ENCODE measurements at places on chromosomes 1 and 21. TPM values are rescaled to one million over a fixed set of nuclear protein-coding genes. Genes with fewer than 3 reads are reported as not detected.

DNA sequence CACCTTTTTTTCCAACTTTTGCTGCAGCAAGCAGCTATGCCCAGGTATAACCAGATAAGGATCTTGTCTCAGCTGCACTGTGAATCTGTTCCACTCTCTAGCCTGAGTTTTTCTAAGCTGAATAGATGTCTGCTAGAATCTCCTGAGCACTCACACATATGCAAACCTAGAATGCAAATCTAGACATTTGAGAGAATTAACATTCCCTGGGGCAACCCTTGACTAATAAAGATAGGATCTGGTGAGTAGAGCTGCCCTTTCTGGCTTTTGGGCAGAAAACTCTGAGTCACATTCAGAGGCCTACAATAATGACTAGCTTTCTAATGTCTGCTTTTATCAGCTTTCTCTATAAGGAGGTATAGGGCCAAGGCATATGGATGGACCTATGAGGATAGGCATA lies 61.4 kb upstream of the BARHL2 start:
- DNase-seq, result no peak
- H3K4me3 ChIP-seq, result no peak overlapping the region
- no peaks in the 10 kb centered on the region for H3K27me3 ChIP-seq
- no peaks in the 10 kb centered on the region for H3K36me3 ChIP-seq

The BARHL2 gene
- not detected for total RNA-seq

The SLC5A9 gene
- total RNA-seq, result not detected

GRCh38 chr21:17775431-17776126 lies 43.6 kb downstream of the C21orf91 start:
- H3K4me3 ChIP-seq, result no peak overlapping the region
- H3K4me1 ChIP-seq, result peaks cover 44% of the 10 kb centered on the region

DNA sequence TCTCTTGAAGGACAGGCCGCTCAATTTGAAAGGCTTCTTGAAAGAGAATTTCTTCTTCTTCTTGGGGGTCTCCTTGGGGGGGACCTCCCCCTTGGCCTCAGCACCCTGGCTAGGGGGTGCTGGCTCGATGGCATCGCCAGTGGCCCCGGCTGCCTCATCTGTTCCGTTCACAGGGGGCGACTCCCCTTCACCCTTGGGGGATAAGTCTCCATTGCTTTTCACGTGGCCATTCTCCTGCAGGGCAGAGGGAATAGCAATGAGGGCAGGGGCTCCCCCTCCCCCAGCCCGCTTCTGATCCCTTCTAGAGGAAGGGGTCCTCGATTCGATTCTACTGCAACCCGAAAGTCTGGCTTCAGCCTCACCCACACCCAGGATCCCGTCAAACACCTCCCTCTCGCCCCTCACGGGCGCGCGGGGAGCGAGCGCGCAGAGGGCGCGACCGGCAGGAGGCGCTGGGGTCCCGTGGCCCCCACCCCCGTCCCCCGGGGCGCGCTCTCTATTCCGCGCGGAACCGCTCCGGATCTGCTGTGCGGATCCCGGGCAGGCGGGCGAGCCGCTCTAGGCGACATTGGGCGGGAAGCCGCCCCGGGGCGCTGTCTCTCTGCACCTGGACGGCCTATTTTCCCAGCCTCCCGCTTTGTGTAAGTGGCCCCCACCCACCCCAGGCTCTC lies 1.0 kb downstream of the MARCKSL1 start:
- peak overlapping the region; percentile 45 for H3K27ac ChIP-seq
- peaks cover 40% of the 10 kb centered on the region for H3K4me1 ChIP-seq
- DNase-seq, result peak; percentile 68
- no peaks in the 10 kb centered on the region for H3K27me3 ChIP-seq

The CRYZ gene
- 19.1 TPM for total RNA-seq

GRCh38 chr1:224333309-224333926 lies 3.4 kb upstream of the NVL start:
- no peaks in the 10 kb centered on the region for H3K27me3 ChIP-seq
- no peak overlapping the region for H3K27ac ChIP-seq
- peaks cover 32% of the 10 kb centered on the region for H3K4me1 ChIP-seq
- H3K36me3 ChIP-seq, result no peaks in the 10 kb centered on the region
- peak; percentile 64 for DNase-seq
